ENCODE measurements at places on chromosomes 16 and 17.

DNA sequence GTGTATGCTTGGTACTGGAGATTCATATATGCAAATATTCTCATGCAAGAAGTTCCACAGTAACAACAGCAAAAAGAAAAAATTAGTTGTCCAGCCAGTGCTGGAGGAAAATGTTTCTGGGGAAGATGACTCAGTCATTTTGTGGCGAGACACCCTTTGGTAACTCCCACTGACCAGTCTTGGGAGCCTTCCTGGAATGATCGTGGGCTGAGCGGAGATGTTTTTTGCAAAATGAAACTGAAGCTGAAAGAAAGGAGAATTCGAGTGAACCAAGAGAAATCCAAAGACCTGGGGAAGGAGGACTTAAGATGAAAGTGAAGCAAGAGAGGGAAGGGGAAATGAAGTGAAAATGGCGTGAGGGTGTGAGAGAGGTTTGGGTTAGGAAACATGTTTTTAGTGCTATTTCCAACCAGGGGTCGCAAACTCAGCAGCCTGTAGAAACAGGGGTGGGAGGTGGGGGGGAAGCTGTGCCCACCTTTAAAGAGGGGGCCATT is 5.2 kb downstream of the ITPRIPL2 start:
- DNase-seq = no peak

GRCh38 chr16:47625115-47625567 is 164.0 kb downstream of the PHKB start:
- DNase-seq = no peak

DNA sequence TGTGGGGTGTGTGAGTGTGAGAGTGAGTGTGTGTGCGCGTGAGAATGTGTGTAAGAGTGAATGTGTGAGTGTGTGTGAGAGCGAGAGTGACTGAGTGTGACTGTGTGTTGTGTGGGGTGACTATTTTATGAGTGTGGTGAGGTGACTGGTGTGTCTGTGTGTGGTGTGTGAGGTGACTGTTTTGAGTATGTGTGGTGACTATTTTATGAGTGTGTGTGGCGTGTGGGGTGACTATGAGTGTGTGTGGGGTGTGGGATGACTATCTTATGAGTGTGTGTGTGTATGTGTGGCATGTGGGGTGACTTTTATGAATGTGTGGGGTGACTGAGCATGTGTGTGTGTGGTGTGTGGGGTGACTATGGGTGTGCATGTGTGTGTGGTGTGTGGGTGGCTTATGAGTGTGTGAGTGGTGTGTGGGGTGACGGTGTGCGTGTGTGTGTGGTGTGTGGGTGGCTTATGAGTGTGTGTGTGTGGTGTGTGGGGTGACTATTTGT is 152.9 kb upstream of the PLCG2 start:
- no peak for DNase-seq

- DNase-seq = no peak
Observed at GRCh38 chr16:57742543-57742942, 7.0 kb downstream of the KATNB1 start.

DNA sequence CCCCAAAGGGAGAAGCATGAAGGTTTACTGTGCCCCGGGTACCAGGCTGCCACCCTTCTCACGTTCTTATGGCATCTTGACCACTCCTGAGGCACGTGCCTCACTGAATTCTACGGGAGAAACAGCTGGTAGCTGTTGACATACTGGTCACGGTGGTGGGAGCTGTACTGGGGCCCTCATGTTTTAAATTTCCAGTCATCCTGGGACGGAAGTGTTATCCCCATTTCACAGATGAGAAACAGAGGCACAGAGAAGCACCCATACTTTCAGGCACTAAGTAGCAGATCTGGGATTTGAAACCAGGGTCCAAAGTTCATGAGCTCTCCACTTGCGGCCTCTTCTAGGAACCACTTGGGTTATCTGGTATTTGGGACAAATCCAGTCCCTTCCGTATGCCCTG is 26.3 kb upstream of the DOC2B start:
- no peak for DNase-seq

GRCh38 chr17:47265983-47266541 is 12.4 kb downstream of the ITGB3 start:
- no peak for DNase-seq

GRCh38 chr17:21100636-21101035 is 26.1 kb upstream of the DHRS7B start:
- DNase-seq = no peak

DNA sequence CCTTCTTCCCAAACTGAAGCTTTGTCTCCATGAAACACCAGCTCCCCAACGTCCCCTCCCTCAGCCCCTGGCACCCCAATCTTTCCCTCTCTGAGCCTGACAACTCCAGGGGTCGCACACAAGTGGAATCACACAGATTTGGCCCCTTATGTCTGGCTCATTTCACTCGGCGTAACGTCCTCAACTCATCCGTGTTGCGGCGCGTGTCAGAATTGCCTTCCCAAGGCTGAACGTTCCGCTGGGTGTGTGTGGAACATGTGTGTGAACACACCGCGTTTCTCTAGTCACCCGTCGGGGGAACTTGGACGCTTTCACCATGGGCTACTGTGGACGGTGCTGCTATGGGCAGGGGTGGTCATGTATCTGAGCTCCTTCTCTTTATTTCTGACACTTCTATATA is 45.0 kb downstream of the TBC1D16 start:
- DNase-seq = no peak

DNA sequence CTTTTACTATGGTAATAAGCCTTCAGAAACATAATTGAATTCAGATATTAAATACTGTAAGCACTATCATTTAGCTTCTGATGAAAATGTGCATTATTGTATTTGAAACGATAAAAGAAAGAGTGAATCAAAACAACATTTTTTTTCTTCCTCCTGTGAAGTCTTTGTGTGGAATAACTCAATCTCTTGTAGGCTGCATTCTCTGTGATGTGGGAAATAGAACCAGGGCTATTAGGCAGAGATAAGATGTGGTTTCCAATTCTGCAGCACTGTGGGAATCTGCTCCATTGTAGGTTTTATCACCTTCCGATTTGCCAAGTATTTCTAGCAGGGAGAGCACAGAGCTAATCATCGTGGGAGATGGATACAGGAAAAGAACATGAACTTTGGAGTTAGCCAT is 624.5 kb downstream of the RBFOX1 start:
- no peak for DNase-seq

- DNase-seq = no peak
Observed at GRCh38 chr16:74778646-74779045, 4.0 kb upstream of the FA2H start.

GRCh38 chr16:87723226-87723623 is 42.6 kb downstream of the KLHDC4 start:
- DNase-seq = peak; percentile 99

DNA sequence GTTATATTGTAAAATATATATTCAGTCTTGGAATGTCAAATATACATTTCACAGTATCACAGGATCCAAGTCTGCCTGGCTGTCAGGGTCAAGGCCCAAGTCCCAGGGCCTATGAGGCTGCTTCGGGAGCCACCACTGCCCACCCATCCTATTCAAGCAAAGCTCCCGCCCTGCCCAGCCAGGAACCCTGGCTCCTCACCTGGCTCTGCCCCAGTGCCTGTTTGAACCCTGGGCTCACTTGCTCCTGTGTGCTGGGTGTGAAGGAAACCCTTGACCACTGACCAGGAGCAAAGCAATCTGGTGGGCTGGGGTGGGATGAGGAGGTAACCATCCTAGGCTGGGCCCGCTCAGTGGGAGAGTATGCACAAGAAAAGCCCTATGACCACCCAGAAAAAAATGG is 27.0 kb downstream of the ITGAE start:
- DNase-seq = no peak

- DNase-seq = no peak
Observed at GRCh38 chr17:79326814-79327213, 252.2 kb downstream of the ENGASE start.

DNA sequence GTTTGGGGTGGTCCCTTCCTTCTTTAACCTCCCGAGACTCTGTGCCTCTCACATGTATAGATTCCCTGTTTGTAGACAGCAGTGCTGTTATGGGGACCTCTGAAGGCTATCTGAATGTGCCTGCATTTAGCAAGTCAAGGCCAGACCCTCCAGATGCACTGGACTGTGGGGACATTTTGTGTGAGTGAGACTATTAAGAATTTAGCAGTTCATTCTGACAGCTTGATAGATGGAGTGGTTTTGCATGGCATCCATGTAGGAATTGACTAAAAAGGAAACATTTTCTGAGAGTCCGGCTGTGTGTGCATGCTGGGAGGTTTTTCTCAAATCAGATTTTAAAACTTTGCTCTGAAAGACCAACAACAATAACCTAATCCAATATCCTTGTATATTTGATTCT is 226.3 kb downstream of the MSI2 start:
- no peak for DNase-seq

GRCh38 chr17:57502811-57503241 is 242.3 kb downstream of the CCDC182 start:
- no peak for DNase-seq

All from SHP77 treated with DMSO at 0.1 percent for 48 hours (cell line).